ENCODE measurements at places on chromosomes 1 and 21.

- DNase-seq: no peak
Observed at GRCh38 chr1:15220024-15220392, 27.0 kb upstream of the FHAD1 start.

DNA sequence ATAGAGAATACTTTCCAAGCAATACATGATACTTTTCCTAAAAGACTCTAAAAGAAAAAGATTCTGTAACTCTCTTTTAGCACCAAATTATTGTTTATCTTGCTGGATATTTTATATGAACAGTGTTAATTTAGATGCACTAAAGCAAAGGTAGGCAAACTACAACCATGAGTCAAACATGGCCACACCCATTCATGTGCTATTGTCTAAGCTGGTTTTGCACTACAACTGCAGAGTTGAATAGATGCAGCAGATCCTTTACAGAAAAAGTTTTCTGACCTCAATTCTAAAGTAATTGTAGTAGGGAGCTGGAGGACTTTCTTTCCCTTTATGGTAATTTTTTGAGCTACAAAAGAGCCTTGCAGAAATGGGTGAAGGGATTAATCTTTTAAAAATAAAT is 19.4 kb downstream of the BLZF1 start:
- DNase-seq: no peak

DNA sequence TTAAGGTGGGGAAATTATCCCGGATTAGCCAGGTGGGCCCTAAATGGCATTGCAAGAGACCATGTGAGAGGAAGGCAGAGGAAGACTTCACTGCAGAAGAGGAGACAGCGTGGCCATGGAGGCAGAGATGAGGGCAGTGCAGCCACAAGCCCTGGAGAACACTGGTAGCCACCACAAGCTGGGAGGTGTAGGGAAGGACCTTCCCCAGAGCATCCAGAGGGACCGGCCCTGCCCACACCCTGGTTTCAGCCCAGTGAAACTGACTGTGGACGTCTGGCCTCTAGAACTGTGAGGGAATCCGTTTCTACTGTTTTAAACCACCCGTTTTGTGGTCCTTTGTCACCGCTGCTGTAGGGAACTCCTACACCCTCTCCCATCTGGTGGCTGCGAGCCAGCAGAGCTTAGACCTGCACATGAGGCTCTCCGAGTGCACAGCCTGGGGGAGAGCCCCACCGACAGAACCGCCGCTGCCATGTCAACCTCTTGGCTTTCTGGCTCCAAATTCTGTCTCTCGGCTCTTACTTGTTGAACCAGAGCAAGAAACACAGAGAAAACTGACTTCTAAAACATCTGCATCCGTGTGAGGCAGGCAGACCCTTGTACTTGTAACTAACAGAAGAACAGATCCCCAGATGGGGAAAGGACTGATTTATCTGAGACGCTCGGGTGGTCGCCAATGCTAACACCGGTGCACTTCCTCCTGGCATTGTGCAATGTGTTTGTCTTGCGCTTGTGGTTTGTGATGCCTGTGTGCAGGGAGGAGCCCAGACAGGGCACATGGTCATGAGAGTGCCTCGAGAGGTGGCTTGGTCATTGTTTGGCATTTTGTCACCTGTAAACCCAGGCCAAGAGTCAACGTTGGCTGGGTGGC is 90.8 kb upstream of the TMPRSS2 start:
- no peak for DNase-seq

DNA sequence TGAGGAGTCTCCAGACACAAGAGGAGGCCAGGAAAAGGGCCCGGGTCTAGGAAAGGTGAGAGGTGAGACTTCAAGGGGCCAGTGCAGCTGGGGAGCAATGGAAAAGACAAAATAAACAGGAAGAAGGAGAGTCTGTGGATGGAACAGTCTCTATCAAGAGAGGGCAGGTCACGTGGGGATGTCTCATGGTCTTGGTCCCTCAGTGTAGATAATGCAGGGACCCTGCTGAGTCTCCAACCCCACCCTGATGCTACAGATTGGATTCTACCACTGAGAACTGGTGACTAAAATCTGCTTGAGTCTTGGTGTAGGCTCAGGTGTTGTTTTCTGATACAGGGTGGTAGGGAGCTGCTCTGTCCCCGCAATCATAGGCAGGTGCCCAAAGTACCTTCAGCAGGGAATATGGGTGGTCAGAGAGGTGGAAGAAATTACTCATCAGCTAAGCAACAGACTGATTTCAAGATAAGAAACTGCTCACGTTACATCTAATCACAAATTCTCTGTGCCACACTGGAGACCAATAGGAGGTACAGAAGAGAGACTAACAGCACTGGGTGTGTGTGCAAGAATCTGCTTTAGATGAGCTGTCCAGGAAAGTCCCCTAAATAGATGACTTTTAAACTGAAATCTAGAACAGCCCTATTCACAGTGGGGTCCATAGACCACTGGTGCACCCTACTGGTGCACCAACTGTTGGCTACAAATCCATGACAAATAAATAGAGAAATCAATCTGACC is 101.5 kb upstream of the TLR5 start:
- DNase-seq: no peak

DNA sequence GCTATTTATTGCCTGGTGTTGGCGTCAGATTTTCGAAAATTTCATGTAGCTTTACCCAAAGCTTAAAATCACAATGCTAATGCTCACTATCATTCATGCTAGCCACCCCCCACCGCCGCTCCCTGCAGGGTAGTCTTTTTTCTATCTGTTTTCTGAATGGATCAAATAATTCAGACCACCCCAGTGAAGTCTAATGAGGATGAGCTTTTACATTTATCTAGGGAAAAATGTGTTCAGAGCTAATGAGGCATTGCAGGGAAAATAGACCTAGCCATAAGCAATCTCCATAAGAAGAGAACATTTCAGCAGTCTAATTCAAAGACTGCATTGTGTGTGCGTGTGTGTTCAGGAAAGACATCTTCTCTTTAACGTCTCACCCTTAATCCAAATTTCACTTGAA is 533.0 kb upstream of the PRMT6 start:
- DNase-seq: no peak

GRCh38 chr1:245842106-245842505 is 665.0 kb downstream of the SMYD3 start:
- no peak for DNase-seq

DNA sequence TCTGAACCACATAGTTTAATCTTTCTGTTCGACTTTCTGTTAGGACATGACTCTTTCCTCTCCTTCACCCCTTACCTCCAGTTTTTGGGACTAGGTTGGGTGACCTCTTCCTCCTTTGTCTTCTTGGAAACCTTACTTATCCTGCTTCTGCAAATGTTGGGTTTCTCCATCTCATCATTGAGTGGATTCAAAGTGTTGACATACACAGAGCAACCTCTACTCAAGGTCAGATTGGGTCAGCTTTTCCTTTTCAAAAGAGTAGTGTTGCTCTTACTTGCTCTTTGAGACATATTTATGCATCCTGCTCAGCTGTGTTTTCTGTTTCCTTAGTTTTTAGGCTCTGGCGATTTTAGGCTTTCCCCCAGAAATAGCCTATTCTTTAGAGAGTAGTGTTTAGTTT is 3.7 kb downstream of the CAMTA1 start:
- no peak for DNase-seq

GRCh38 chr1:178220094-178220493 is 126.2 kb downstream of the RASAL2 start:
- no peak for DNase-seq

- no peak for DNase-seq
Observed at GRCh38 chr1:107058245-107059032, 2.0 kb downstream of the PRMT6 start.

DNA sequence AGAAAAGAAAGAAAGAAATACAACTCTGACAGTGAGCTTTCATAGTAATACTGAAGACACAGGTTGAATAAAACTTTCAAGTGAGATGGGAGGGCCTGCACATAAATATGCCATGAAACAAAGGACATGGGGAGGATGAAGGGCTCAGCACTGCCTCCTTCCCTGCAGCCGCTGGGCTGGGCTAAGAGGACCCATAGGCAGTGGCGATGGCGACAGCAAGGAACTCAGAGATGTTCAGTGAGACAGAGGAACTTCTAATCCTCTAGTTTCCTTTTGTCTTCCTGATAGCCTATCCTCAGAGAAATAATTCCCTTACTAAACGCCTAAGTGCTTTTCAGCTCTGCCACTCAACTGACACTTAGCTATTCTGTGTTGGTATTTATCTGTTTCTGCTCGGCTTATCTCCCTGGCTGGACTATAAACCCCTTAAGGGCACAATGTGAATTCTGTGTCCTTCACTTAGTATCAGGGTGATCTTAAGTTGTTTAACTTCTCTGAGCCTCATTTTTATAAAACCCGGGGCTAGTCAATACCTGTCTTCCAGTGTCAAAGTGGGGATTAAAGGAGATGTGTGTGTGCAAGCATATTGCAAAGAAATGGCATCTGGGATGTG is 24.4 kb upstream of the IER5 start:
- no peak for DNase-seq

DNA sequence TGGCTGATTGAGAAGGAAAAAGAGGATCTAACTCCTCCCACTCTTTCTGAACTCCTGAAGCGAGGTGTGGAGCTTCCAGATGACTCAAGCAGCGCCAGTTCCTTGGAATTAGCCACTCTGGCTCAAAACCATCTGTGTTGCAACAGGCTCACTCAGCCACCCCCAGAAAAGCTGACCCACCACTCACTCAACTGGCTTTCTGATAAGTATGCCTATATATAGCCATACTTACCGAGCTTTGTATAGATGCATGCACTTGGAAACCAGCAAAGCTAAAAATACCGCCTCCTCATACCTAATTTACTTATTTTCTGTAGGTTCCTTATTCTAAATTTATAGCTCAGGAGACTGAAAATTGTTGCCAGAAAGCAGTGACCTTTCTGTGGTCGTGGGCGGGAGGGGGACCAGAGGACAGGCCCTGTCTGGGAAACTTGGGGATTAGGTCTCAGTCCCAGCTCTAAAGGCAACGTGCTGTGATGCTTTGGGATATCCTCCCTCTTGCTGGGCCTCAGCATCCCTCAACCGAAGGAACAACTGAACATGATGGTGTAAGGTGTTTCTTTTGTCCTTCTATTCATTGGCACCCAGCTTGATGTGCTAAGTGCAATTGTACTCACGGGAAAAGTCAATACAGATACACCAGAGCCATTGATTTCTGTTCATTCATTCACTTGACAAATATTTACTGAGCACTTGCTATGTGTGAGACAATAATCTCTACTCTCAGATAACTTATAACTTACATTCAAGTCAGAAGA is 65.7 kb downstream of the NENF start:
- no peak for DNase-seq

GRCh38 chr1:58883888-58884482 is 100.1 kb upstream of the JUN start:
- no peak for DNase-seq

DNA sequence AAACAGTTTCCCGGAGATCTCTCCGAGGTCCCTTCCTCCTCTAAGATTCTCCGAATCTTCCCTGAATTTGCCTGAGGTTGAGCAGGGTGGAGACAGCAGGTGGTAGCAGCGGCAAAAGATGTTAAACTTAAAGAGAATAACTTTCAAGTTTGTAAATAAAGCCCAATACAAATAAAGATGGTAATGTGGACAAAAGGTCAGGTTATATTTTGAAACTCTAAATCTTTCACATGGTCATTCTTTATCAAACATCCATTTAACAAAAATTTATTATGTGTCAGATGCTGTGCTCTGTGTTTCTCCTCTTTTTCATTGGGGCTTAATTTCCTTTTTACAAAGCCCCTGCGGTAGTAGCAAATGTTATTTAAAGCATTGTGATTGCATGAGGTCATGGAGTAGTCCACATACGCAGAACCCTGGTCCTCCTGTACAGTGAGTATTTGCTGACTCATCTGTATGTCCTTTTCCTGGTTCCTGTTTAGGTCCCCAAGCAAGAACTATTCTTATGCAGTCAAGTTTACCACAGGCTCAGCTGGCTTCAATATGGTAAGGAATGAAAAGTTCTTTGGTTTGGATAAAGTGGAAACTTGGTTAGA is 119.2 kb downstream of the ITSN1 start:
- DNase-seq: no peak

GRCh38 chr1:52767596-52768280 is 41.5 kb downstream of the ZYG11B start:
- no peak for DNase-seq

GRCh38 chr1:199936441-199936840 is 91.1 kb upstream of the NR5A2 start:
- DNase-seq: no peak

- DNase-seq: no peak
Observed at GRCh38 chr1:39173995-39174380, 30.5 kb upstream of the MACF1 start.

DNA sequence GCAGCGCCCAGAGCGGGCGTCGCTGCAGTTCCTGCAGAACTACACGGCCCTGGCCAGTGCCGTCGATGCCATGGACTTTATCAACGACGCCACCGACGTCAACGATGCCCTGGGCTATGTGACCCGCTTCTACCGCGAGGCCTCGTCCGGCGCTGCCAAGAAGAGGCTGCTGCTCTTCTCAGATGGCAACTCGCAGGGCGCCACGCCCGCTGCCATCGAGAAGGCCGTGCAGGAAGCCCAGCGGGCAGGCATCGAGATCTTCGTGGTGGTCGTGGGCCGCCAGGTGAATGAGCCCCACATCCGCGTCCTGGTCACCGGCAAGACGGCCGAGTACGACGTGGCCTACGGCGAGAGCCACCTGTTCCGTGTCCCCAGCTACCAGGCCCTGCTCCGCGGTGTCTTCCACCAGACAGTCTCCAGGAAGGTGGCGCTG is 22.0 kb downstream of the COL6A1 start:
- no peak for DNase-seq

GRCh38 chr1:116765962-116766361 is 11.7 kb downstream of the CD2 start:
- DNase-seq: no peak

DNA sequence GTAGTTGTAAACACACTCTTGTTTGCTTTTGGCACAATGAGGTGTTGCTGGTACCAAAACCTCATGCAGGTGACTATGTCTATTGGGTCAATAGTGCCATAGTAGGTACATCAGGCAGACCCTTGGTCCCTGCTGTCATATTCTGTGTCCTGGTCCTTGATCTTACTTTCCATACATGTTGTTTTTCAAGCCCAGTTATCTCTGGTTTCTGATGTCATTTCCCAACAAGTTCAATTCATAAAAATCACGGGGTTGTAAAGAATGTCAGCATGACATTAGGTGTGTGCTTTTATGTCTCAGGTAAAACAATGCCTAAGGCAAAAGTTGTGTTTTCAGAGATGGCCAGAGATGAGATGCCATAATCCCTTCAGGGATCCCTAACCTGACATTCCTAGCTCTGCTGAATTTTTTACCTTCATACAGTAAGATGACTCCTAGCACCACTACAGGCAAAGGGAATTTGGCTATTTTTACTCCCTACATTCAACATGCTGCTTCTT is 390.3 kb upstream of the PKN2 start:
- DNase-seq: no peak

DNA sequence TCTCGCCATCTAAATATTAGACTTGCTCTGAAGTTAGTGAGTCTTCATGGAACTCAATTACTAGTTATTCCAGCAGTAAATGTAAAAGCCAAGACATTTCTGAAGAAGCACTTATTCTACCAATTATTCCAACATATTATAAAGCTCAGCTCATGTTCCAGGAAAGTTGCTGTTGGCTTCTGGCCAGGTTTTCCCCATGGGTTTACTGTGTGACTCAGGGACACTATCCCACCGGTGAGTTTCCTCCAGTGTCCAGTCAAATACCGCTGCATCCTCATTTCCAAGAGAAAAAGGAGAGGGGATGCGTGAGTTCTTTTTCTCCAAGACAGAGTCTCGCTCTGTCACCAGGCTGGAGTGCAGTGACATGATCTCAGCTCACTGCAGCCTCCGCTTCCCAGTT is 9.2 kb upstream of the HHIPL2 start:
- no peak for DNase-seq
